Tibial artery (tissue), 4 donors: ENCODE measurements at places on chromosomes 4 and X.

DNA sequence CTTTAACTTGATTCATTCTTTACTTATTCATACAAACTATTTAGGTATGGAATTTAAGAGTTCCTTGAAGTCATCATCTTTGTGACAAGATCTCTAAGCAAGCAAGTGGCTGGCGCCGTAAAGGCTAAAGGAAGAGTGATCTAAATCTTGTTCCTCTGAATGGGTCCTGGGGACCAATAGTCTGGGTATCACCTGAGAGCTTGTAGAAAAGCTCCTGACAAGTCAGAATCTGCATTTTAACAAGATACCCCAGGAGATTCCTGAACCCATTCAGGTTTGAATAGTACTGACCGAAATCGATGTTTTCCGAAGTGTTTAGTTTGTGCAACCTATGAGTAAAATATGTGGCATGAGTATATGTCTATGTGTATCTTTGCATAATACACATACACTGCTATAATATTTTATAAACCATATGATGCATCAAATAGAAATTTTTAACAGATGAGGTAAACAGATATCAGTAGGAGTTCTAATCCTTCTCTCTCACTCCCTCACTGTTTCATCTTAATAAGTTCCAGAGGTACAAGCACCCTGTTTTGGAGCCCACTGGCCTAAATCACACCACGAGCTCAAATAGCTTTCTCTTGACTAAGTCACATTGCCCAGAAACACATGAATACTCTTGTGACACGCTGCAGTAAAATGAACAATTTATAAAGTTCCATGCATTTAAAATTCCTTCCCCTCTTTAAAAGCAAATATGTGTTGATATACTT, 170.0 kb downstream of the RELL1 start:
- DNase-seq, result no peak
- no peaks in the 10 kb centered on the region for H3K36me3 ChIP-seq
- no peak overlapping the region for H3K4me3 ChIP-seq
- H3K27ac ChIP-seq, result no peak overlapping the region
- H3K27me3 ChIP-seq, result no peaks in the 10 kb centered on the region

DNA sequence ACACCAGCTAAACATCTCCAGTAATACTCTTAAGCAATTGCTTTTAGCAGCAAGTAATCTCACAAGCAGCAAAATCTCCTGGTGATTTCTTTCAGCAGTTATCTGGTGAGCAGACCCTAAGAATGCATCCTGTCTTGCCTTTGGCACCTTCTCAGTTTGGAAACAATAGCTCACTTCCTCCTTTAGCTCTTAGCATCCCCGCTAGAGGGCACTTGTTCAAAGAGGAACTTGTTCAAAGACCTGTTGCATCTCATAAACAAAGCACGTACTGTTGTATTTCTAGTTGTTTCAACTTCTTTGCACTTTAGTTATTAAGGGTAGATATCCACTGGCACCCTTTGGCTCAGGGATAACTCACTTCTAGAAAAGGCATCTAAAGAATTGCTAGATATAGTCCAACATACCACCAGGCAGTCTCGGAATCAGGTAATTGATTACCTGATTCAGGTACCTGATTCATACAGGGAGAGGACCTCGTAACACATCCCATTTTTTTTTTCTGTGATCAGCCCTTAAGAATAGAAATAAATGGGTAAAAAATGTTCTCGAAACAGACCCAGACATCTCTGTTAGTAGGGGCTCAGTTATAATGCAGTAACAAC, 81.9 kb upstream of the QRFPR start:
- H3K4me3 ChIP-seq, result no peak overlapping the region
- DNase-seq, result no peak
- H3K4me1 ChIP-seq, result no peaks in the 10 kb centered on the region
- peaks cover 4% of the 10 kb centered on the region for H3K27me3 ChIP-seq

GRCh38 chr4:77026322-77026704, 49.5 kb downstream of the CCNI start:
- peaks cover 79% of the 10 kb centered on the region for H3K36me3 ChIP-seq
- no peaks in the 10 kb centered on the region for H3K4me1 ChIP-seq
- H3K27me3 ChIP-seq, result no peaks in the 10 kb centered on the region

DNA sequence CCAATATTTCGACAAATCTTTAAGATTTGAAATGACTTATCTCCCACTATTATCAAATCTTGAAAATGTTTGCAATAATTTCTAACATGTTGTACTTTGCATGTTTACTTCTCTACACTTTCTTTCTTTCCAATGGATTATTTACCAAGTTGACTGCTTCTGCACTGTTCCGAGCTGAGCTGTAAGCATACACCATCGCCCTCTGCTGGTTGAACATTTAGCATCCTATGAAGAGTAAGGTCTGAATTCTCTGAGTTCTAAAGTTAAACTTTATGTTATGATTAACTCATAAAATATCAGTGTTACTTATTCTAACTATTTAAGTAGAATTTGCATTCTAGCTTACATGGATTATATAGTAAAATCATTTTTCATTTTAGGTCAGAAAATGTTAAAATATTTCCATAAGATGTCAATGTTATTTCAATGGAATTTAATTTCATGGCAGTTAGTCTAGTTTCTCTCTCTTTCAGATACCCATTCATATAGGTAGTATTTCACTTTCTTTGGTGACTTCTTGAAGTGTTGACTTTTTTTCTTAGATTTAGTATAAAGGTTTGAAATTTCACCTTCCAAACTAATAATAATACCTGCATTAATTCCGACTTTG, 137.4 kb downstream of the DKK2 start:
- no peak overlapping the region for H3K4me3 ChIP-seq
- H3K36me3 ChIP-seq, result no peaks in the 10 kb centered on the region
- H3K27me3 ChIP-seq, result no peaks in the 10 kb centered on the region
- H3K4me1 ChIP-seq, result no peaks in the 10 kb centered on the region

DNA sequence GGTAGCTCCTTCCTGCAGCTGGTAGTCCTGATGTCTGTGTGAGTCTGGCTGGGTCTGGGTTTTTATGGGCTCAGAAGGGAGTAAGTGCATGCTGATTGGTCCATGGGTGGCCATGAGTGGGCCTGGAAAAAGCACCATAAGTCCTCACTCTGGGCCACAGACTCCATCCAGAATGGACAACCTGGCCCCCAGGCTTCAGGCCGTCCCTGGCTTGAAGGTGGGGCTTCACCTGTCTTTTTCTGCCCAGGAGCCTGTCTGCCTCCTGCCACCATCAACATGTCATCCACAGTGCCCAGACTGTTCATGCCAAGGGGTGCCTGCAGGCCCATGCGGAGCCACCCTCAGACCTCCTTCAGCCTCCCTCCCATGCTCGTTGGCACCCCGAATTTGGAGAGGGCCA, 620.0 kb downstream of the RAPGEF2 start:
- no peak overlapping the region for H3K4me3 ChIP-seq
- H3K36me3 ChIP-seq, result no peaks in the 10 kb centered on the region
- H3K27ac ChIP-seq, result no peak overlapping the region
- DNase-seq, result no peak
- no peaks in the 10 kb centered on the region for H3K4me1 ChIP-seq

GRCh38 chrX:41033299-41033698, 51.9 kb upstream of the USP9X start:
- no peaks in the 10 kb centered on the region for H3K36me3 ChIP-seq
- no peak overlapping the region for H3K27ac ChIP-seq
- no peak overlapping the region for H3K4me3 ChIP-seq
- no peaks in the 10 kb centered on the region for H3K4me1 ChIP-seq
- H3K27me3 ChIP-seq, result no peaks in the 10 kb centered on the region

GRCh38 chr4:128823025-128823661, 13.6 kb downstream of the JADE1 start:
- no peaks in the 10 kb centered on the region for H3K36me3 ChIP-seq
- peak overlapping the region; percentile 11 for H3K27ac ChIP-seq
- no peaks in the 10 kb centered on the region for H3K27me3 ChIP-seq
- DNase-seq, result no peak
- H3K4me1 ChIP-seq, result peaks cover 55% of the 10 kb centered on the region

- no peaks in the 10 kb centered on the region for H3K27me3 ChIP-seq
- H3K27ac ChIP-seq, result no peak overlapping the region
- H3K4me3 ChIP-seq, result no peak overlapping the region
- H3K4me1 ChIP-seq, result no peaks in the 10 kb centered on the region
Measured at GRCh38 chr4:169027663-169028062, 17.6 kb upstream of the CBR4 start.

DNA sequence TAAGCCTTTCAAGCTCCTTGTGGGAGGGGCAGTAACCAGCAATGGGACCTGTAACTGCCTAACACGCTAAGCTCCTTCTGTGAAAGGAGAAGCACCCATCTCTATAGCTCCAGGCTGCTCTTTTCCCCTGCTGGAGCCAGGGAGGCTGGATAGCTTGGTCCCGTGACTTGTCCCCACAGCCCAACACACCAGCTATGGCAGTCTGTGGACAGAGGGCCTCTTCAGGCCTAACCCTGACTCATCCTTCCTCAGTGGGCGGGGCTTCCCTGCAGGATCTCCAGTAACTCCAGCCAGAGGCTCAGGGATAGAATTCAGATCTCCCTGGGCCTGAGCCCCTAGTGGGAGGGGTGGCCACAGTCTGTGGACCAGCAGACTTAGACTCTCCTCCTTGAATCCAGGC, 1290.1 kb downstream of the PCDH7 start:
- no peaks in the 10 kb centered on the region for H3K36me3 ChIP-seq
- no peak overlapping the region for H3K27ac ChIP-seq
- H3K4me1 ChIP-seq, result no peaks in the 10 kb centered on the region
- no peaks in the 10 kb centered on the region for H3K27me3 ChIP-seq
- H3K4me3 ChIP-seq, result no peak overlapping the region

DNA sequence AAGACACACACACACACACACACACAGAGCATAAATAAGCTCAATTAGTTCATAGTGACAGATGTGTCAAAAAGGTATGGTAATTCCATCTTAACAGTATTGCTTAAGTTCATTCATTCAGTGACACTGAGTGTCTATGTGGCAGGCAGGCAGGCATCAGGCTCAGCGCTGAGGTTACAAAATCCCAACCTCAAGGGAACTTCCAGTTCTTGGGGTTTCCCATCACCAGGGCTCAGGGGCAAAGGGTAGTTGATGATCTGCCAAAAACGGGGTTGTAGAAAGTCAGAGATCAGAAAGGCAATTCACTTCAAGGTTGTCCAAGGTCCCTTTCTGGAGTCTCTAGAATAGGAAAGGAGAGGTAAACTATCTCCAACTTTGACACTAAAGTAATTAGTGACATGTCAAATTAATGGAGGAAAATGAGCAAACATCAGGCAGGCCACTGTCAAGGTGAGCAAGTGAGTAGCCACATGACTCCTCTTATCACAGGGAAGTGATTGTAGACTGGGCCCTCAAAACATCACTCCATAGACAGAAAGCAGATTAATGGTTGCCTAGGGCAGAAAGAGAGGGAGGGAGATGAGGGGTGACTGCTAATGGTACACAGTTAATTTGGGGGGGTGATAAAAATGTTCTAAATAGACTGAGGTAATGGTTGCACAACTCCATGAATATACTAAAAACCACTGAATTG, 41.8 kb downstream of the GPC4 start:
- no peak overlapping the region for H3K27ac ChIP-seq
- H3K27me3 ChIP-seq, result no peaks in the 10 kb centered on the region
- DNase-seq, result no peak
- H3K4me3 ChIP-seq, result no peak overlapping the region
- no peaks in the 10 kb centered on the region for H3K36me3 ChIP-seq
- H3K4me1 ChIP-seq, result no peaks in the 10 kb centered on the region

- no peaks in the 10 kb centered on the region for H3K4me1 ChIP-seq
- H3K36me3 ChIP-seq, result no peaks in the 10 kb centered on the region
- no peaks in the 10 kb centered on the region for H3K27me3 ChIP-seq
- H3K27ac ChIP-seq, result no peak within 1 kb of the TSS
- DNase-seq, result no peak
- no peak within 1 kb of the TSS for H3K4me3 ChIP-seq
Measured at GRCh38 chr4:71338846-71339593, at the start of gene SLC4A4. SLC4A4 (plus strand) TSS chr4:71339020.

DNA sequence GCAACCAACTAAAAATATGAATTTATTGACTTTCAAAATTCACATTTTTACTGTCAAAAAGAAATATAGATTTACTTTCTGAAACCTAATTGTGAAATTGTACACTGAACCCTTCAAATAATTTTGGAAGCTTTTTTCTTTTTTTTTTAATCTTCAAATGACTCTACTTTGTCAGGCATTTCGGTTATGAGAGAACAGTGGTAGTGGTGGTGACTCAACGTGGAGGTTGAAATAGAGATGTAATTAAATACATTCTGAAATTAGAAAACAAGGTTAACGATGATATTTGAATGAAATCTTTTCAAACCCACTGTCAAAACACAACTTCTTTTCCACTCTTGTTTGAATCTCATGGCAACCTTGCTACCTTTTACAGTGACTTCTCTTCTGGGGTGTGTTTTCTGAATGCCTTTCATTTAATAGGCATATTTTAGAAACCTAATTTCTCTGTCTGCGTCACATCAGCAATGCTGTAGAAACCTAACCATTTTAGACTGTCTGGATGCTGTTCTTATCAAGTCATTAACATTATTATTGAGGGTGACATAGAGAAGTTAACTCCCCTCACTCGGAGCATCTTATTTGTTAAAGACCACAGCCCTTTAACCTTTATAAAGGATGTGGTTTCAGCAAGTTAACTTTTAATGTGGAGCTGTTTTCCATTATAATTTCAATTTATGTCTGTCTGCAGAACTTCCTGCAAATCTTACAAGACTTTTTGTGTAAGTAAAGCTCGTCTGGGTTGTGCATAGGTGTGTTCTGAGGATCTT, 136.8 kb downstream of the PCDH7 start:
- peaks cover 54% of the 10 kb centered on the region for H3K4me1 ChIP-seq
- DNase-seq, result no peak
- H3K27ac ChIP-seq, result no peak overlapping the region
- H3K4me3 ChIP-seq, result no peak overlapping the region

GRCh38 chrX:39206399-39207145, 405.3 kb downstream of the MID1IP1 start:
- no peak overlapping the region for H3K27ac ChIP-seq
- no peaks in the 10 kb centered on the region for H3K27me3 ChIP-seq

DNA sequence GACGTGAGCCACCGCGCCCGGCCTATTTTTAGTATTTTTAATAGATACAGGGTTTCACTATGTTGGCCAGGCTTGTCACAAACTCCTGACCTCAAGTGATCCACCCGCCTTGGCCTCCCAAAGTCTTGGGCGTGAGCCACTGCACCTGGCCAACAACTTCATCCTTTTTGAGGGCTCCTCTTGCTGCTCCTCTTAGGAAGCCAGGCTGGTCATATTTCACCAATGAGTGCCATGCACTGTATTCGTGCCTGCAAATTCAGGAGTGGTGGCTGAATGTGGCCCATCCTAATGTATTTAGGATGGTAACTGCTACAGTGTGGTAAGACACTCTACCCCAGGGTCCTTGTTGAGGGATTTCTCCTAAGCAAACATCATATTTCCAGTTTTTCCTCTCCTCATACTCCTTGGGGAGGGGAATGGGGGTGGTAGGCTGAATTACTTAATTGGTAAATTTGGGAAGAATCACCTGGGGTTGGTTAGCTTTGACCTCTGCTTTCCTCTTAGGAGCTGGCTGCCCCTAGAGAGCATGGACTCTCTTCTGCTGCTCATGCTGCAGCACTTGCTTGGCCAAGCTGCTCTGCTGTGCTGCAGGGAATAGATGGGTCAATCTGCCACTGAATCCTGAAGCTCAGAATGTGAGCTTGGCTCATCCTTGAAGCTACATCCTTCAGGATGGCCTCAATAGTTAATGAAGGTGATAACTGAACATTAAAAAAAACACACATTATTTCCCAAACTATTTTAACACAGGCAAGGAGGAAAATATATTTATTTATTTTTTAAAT, 167.4 kb downstream of the HS3ST1 start:
- H3K4me3 ChIP-seq, result no peak overlapping the region
- no peaks in the 10 kb centered on the region for H3K4me1 ChIP-seq
- H3K36me3 ChIP-seq, result no peaks in the 10 kb centered on the region
- no peaks in the 10 kb centered on the region for H3K27me3 ChIP-seq
